ENCODE measurements at places on chromosomes 2 and 18.

- no peak for DNase-seq
These were observed 60.8 kb downstream of the MYO3B start for GRCh38 chr2:170238776-170239175.

GRCh38 chr18:22509423-22509822, 91.7 kb upstream of the CTAGE1 start:
- DNase-seq, result no peak

DNA sequence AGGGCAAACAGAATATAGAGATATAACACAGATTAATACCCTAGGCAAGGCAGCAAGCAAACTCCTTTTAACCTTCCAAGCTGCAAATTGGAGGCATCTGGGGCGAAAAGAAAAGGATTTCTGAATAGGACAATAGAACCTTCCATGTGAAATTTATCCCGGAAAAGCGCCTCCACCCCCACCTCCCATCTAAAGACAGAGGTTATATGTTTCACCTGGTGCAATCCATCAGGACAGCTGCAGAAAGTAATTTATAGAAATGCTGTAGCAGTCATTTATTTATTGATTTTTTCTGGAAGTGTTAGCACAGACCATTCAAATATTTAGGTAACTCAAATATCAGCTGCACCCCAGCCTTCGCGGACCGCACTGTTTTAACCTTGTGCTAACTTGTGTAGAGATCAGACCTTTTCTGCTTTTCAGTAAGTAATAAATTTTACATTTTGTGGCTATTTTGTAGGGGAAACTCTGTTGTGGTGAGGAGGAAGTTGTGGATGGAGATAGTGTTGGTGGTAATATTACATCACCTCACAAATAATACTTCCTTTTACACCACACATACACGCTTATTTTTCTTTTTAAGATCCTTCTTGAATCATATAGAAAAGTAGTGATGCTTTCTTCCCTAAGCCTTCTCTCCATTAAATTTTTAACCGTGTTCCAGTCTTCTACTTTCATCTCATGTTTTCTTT, 919.3 kb upstream of the CDH2 start:
- no peak for DNase-seq

GRCh38 chr18:10398571-10398970, 55.9 kb upstream of the APCDD1 start:
- DNase-seq, result no peak

DNA sequence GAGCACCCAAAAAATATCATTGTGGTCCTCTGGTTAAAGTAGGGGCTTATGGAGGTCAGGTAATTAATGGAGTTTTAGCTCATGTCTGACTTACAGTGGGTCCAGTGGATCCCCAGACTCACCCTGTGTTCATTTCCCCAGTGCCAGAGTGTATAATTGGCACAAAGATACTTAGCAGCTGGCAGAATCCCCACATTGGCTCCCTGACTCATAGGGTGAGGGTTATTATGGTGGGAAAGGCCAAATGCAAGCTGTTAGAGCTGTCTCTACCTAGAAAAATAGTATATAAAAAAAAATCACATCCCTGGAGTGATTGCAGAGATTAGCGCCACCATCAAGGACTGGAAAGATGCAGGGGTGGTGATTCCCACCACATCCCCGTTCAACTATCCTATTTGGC, 1067.6 kb upstream of the ACVR2A start:
- no peak for DNase-seq

DNA sequence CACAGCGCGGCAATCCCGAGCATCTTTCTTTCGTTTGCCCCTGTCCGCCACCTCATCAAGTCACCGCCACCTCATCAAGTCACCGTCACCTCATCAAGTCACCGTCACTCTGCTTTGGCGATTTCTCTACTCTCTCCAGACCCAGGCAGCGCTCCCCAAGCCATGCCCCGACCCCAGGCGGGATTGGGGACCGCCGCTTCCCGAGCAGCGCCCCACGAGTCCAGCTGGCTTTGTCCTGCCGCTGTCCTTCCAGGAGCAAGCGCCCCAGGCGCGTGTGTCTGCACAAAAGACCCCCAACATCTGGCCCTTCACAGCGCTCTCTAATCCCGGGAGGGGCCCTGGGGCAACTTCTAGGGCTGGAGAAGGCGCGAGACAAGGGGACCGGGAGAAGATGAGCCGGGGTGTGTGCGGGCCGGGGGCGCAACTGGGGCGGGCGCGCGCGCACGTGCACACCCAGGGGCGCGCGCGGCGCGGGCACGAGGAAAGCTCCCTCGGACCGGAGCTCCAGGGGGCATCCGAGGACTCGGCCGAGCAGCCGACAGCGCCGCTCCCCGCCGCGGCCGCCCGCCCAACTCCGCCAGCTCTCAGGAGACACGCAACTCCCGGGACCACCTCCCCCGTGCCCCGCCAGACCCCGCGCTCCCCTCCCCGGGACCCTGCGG, 633 bp upstream of the RNF152 start:
- DNase-seq, result no peak

GRCh38 chr2:36708041-36708741, 11.7 kb downstream of the VIT start:
- DNase-seq, result peak; percentile 51
